ENCODE measurements at places on chromosomes 6 and 20.

GRCh38 chr6:85107701-85108100, 342.2 kb upstream of the NT5E start:
- no peak for DNase-seq

- DNase-seq: no peak
Measured at GRCh38 chr6:163393923-163394322, 20.6 kb upstream of the QKI start.

DNA sequence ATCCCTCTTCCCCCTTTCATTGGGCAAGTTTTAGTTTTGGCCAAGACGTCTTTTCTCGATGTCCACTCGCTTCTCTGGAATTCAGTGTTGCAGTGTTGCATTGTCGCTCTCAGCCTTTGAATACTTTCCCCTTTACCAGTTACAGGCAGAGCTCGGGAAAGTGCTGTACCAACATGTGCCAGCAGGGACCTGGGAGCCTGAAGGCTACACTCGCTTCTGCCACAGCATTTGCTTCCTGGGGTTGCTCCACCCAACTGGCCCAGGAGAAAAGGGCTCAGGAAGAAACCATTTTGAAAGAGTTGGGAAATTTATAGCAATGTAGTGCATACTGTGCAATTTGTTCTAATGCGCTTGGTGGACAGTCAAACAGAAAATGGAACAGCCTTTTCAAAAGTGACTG, 78.6 kb downstream of the LINC00237 start:
- no peak for DNase-seq

- DNase-seq: no peak
Measured at GRCh38 chr6:115838763-115839401, 221.8 kb downstream of the FRK start.

DNA sequence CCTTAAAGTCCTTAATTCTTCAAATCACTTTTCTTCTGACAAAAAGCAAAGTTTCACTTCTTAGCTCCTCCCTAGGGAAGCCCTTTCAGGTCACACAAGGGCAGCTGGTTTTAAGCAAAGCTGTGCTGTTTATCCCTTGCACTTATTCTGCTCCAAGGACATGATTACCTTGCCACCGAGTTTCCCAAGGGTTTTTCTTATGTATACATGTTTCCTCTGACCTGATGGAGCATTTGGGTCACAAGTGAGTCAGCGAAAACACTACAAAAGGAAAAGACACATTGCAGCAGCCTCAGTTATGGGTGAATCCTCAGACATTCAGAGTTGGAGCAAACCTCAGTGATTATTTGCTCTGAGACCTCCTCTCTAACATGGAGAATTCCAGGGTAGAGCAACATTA, 26.6 kb upstream of the ILRUN start:
- DNase-seq: no peak

DNA sequence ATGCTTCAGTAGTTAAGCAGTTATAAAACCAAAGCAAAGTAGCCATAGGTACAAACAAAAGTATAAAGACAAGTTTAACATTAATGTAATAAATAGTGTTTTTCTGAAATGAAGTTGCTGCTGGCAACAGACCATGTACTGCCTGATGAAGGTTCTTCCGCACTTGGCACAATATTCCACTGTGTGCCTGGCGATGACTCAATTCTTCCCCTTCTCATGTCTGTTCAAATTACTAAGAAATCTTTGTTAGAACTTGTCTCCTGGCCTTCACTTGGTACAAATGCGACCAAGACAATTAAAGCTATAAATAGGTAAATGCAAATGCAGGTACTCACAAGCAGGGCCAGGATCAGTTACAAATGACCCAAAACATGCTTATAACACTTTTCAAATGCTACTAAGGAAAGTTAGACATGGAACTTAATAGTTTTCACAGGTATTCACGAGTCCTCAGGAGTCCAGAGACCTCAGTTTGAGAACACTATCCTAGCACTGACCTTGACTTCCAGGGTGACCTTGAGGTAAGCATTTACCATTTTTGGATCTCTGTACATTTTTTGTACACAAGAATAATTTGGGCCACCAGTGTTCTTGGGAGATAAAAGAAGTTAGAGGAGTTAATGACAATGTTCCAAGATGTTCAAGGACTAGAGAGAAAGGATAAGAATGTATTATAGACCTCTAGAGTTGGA, 8.1 kb upstream of the DDR1 start:
- no peak for DNase-seq

DNA sequence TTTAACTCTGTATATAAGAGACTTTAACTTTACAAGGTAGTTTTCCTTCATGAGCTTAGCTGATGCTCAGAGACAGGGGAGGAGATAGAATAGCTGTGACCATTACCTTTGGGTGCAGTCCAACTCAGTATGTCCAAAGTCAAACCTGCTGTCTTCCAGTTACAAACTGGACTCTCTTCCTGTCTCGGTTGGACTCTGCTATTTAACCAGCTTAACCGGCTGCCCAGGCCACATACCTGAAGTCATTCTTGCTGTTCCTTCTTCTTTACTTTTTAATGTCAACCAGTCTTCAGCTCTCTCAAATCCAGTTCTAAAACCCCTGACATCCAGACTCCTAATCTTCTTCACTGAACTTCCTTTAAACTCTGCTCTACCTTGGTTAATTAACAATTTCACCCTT, 138.3 kb upstream of the TSHZ2 start:
- DNase-seq: no peak

- no peak for DNase-seq
Measured at GRCh38 chr20:56202493-56203077, 45.9 kb upstream of the MC3R start.

GRCh38 chr20:52751571-52751970, 220.6 kb upstream of the TSHZ2 start:
- no peak for DNase-seq

GRCh38 chr6:84329516-84329915, 102.1 kb upstream of the CEP162 start:
- no peak for DNase-seq

DNA sequence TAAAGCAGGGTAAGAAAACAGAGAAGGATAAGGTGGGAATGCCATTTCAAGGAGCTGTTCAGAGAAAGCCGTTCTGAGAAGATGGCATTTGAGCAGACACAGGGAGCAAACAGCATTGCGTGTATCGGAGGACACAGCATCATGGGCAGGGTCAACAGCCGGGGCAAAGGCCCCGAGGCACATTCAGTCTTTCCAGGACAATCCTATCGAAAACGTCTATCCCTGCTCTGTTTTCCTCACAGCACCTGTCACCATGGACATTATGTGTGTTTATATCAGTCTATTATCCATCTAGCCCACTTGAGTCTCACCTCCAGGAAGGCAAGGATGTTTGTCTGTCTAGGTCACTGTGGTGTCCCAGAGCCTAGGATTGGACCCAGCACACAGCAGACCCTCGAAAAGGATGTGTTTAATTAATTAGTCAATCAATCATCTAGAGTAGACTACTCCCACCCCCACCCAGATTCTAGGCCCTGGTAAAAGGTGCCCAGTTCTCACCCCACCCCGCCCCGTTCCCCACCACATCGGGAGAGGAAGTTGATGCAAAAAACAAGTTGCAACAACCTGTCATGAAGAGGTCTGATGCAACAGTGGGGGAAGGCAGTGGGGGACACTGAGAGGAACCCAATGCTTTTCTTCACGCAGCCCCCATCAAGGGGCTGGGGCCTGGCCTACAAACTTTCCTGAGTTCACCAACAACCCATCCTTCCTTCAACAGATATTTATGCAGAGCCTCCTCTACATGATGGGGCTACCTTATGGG, 66.6 kb downstream of the PREX1 start:
- no peak for DNase-seq

DNA sequence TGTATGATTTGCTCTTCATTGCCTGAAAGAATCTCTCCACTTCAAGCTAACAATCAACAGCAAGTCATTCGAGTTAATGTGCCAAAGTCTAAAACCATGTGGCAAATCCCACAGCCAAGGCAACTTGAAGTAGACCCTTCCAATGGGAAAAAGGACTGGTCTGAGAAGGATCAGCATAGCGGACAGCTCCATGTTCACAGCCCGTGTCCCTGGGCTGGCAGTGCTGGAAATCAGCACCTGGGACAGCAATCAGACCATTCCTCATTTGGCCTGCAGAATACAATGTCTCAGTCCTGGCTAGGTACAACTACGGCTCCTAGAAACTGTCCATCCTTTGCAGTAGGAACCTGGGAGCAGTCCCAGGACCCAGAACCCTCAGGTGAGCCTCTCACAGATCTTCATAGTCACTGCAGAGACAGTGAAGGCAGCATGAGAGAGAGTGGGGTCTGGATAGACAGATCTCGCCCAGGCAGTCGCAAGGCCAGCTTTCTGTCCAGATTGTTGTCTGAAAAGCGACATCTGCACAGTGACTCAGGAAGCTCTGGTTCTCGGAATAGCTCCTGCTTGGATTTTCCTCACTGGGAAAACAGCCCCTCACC, 1.1 kb downstream of the GJA10 start:
- DNase-seq: no peak

- DNase-seq: no peak
Measured at GRCh38 chr6:6910734-6911295, 196.9 kb upstream of the RREB1 start.

GRCh38 chr20:14374196-14374595, 36.8 kb upstream of the FLRT3 start:
- no peak for DNase-seq

- DNase-seq: no peak
Measured at GRCh38 chr6:167154895-167155294, 2.9 kb downstream of the GPR31 start.

- no peak for DNase-seq
Measured at GRCh38 chr6:157133856-157134255, 189.5 kb downstream of the TMEM242 start.

DNA sequence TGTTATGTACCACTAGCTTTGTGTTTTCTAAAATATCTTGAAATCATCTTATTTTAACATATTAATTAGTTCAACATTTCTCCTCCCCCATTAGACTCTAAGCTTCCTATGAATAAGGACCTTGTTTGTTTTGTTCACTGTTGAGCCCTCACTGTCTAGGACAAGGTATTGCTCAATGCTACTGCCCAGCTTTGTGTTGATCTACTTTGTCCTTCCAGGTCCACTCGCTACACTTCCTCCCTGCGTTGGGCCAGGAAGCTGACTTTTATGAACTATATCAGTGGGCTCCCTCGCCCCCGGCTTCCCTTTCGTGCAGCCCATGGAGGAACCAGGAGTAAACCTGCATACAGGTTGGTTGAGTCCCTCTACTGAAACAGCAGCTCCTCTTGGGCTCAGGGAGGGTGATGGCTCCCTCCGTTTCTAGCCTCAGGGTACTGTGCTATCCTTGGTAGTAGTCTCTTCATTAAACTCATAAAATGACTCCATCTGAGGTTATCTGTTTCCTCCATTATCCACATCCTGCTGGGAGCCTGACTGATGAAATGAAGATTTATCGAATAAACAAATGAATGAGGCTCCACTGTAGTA, 272.5 kb downstream of the CLIC5 start:
- no peak for DNase-seq

DNA sequence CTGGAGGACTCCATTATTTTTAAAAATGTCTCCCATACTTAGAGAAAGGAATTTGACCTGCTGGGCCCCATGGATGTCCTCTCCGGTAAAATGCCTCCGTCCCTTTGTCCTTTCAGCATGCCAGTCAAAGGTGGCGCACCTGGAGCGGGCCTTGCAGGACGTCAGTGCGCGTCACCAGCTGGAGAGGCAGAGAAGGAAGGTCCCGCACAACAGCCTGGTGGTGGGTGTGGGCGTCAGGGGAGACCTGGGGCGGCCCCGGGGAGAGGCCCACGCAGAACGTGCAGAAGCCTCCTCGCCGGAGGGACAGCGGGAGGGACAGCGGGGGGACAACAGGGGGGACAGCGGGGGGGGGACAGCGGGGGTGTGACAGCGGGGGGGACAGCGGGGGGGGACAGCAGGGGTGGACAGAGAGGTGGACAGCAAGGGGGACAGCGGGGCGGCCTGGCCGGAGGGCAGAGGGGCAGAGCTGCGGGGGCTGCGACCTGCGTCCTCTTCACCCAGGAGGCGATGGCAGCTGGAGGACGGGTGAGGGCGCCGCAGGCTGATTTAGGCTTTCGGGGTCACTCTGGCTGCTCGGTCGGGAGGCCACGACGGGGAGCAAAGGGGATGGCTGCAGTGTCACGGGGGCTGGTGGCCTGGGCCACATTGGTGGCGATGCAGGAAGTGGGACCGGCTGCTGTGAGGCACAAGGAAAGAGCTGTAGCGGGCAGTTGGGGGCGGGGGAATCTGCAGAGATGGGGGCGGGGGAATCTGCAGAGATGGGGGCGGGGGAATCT, 859 bp upstream of the KIF25 start:
- DNase-seq: peak; percentile 11

GRCh38 chr20:53828682-53829254, 235.1 kb upstream of the ZNF217 start:
- no peak for DNase-seq

- peak; percentile 63 for DNase-seq
Measured at GRCh38 chr6:100948381-100949133, 67.4 kb upstream of the ASCC3 start.

GRCh38 chr6:11009353-11009752, 34.8 kb downstream of the ELOVL2 start:
- DNase-seq: no peak

DNA sequence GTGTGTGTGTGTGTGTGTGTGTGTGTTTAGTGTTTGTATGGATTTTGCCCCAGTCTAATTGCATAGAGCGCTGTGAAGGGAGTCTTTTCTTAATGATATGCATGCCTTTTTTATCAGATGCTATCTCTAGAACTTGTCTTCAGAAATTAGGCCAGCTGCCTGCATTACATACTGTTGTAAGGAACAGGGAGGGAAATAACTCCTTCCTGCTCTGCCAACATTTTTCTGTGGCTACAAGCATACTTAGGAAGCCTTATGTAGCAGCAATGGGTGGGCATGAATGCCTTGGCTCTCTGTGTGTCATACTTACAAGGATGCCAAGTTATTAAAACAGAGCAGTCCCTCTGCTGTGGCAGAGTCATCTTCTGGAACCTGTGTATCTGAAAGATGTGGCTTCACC, 8.0 kb upstream of the COL21A1 start:
- no peak for DNase-seq

DNA sequence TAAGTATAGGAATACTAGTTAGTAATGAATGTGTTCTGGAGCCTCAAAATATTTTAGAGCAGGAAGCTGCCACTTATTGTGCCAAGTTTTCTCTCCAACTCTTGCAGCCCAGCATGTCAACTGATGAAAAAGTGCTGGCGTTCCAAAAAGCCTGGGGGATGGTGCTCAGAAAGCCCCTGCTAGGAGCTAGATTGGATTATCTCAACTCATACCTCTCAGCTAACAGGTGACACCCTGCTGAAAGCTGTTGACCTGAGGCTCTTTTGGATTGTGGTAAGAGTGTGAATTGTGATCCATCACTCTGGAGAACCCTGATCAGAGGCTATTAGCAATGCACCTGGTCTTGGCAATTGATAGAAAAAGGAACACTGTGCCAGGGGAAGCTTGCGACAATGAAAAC, 580.4 kb downstream of the EYS start:
- no peak for DNase-seq

- DNase-seq: peak; percentile 46
Measured at GRCh38 chr20:46350201-46350985, 42.1 kb upstream of the CDH22 start.

All from CMK (cell line).